ENCODE measurements at places on chromosomes 7 and 10. TPM values are rescaled to one million over a fixed set of nuclear protein-coding genes. Genes with fewer than 3 reads are reported as not detected.

Gene ANKRD1
- not detected for total RNA-seq

Gene MKX
- total RNA-seq: not detected

Gene GPRIN2
- total RNA-seq: not detected

Gene JAKMIP3
- 0.42 TPM for total RNA-seq

Gene ACSM6
- not detected for total RNA-seq

Gene SPDYE3
- not detected for total RNA-seq

Gene MRLN
- not detected for total RNA-seq

Gene CDC14C
- not detected for total RNA-seq

Gene EBF3
- total RNA-seq: not detected

Gene RADIL
- not detected for total RNA-seq

GRCh38 chr7:92953657-92954056 lies 117.3 kb upstream of the CDK6 start:
- no peak for DNase-seq

DNA sequence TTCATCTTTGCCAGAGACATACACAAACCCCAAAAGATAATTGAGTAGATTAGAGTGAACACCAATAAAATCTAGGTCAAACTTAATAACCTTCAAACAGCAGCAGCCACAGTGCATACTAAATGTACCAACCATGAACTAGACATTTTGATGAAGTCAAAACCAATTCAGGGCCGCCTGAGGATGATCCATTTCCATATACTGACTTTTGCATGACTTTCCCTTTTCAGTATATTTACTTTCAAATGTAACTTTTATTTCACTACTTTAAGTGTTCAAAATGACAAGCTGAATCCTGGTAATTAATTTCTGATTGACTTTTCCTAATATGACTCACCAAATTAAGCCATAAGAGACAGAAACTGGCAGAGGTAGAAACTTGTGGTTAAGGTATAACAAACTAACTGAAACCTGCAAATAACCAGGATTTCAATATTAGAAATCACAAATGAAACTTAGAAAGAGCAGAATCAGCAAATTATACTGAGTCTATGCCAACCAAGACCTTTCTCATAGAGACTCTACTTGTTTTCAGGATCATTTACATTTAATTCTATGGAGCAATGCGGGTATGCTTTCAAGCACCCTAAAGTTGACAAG lies 171.9 kb upstream of the LRRN3 start:
- no peak for DNase-seq

- DNase-seq: no peak
Measured at GRCh38 chr10:90859321-90859751, 1.5 kb upstream of the HTR7 start.

GRCh38 chr10:80878330-80878729 lies 340.6 kb downstream of the SH2D4B start:
- DNase-seq: no peak

DNA sequence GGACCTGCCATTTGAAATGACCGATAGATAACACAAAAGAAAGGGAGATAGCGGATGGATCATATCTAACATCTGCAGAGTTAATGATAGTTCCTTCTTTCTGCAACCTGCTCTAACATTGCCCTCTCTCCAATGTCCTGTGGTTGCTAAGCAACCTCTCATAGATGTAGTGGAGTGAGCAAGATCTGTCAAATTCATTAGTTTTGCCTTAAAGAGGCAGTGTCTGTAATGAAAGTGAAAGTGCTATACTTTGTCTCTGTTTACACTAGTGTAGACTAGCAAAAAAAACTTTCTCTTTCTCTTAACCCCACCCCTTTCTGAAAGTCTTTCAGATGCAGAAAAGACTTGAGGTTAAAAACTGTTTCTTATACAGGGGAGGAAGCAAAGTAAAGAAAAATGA lies 1196.9 kb downstream of the SORCS3 start:
- DNase-seq: peak; percentile 71

DNA sequence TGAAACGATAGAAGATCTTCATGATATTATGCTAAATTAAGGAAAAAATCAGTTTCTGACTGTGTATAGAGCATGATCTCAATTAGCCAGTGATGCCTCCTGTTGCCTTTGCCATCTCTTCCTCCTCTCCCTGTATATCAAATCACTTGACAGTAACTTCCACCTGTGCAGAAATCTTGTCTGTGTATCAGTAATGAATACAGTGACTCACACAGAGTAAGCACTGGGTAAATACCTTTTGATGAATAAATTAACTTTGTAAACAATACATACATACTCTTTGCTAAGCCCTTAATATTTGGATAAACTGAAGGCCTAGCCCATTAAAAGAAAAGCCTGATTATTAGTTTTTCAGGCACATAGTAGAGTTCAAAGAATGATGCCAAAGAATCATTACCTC lies 610.6 kb upstream of the NRP1 start:
- no peak for DNase-seq

DNA sequence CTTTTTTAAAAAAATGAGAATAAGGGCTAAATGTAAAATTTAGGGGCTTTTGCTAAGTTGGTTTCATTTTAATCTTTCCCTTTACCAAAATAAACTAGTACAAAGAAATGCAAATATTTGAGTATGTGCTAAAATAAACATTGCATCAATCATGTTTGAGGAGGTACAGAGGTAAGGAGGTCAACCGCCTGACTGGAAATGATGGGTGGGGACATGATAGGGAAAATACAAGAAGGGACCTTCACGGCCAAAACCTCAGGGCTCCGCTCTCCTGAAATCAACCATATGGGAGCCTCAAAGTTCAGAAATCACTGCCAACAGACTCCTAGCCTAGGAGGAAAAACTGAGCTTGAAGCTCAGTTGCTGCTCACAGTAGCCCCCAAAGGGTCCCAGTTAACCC lies 207.6 kb downstream of the AHR start:
- DNase-seq: no peak

DNA sequence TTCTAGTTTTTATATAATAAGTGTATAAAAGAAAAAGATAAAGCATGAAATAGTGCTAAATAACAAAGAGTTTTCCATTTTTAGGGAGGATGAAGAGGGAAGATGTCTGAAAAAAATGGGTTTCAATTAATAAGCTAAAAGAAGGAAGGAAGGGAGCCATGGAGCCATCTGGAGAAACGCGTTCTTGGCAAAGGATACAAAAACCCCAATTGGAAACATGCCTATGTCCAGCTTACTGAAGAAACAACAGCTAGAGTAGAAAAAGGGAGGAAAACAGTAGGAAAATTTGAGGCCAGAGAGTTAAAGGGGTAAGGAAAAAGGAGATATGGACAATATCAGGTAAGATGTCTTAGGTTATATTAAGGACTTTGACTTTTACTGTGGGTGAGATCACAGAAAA lies 416.2 kb upstream of the GHITM start:
- DNase-seq: no peak

DNA sequence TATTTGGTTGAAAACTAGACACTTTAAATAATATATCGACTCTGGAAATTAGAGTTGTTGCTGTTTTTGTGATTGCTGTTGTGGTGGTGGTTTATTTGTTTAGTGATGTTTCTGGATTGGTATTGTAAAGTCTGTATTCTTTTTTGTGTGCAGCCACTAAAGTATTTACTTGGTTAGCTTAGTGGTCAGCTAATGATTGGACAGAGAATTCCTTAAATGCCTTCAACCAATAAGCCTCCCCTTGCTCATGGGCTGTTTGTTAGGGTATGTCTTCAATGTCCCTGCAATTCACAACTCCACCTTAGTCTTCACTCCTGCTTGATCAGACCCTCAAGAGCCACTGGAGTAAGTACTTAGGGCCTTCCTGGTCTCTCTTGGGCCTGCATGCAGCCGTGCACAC lies 71.0 kb downstream of the PAXIP1 start:
- DNase-seq: no peak

DNA sequence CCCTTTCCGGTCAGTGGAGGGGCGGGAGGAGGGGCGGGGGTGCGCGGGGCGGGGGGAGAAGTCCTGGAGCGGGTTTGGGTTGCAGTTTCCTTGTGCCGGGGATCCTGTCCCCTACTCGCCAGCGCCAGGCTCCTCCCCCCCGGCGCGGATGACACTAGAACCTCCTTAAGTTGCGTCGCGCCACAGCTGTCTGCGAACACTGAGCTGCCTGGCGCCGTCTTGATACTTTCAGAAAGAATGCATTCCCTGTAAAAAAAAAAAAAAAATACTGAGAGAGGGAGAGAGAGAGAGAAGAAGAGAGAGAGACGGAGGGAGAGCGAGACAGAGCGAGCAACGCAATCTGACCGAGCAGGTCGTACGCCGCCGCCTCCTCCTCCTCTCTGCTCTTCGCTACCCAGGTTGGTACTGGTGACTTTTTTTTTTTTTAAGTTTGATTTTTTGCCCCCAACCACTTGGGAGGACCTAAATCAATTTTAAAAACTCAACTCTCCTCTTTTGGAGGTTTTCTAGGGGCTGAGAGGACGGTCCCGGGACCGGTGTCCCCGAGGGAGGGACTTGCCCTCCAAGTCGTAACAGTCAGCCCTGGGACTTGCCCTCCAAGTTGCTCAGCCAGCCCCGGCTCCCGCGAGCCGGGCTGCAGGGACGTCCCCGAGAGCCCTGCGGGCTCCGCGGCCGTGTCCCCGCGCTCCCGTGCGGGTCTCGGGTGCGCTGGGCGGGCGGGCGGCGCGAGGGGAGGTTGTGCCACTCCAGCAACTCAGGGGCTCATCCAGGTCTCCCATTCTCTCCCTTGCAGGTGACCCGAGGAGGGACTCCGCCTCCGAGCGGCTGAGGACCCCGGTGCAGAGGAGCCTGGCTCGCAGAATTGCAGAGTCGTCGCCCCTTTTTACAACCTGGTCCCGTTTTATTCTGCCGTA lies at the start of gene GATA3:
TSS of gene GATA3 (plus strand) at position 195 of the 914 bp plus-strand sequence. CDS start 968 bp downstream, outside the sequence.
- DNase-seq: peak; percentile 94

GRCh38 chr7:77367976-77368375 lies 48.2 kb downstream of the GSAP start:
- DNase-seq: no peak

GRCh38 chr7:10940704-10941355 lies 32.8 kb upstream of the PHF14 start:
- peak; percentile 15 for DNase-seq

DNA sequence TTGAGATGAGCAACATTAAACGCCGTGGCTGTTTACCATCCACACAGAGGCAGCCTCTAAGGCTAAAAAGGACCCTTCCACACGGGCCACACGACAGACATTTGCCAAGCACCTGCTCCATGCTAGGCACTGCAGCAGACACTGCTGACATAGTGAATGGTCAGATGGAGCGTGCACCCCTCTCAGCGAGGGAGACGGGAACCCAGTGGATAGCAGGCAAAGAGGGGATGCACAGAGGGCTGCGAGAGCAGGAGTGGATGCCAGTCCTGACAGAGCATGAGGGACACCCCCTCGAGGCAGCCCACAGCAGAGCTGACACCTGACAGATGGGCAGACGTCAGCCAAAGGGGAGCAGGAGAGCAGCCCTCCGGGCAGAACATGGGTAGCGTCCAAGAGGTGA lies 5.6 kb upstream of the STK32C start:
- DNase-seq: no peak

GRCh38 chr10:17547060-17547459 lies 70.1 kb downstream of the HACD1 start:
- DNase-seq: no peak

DNA sequence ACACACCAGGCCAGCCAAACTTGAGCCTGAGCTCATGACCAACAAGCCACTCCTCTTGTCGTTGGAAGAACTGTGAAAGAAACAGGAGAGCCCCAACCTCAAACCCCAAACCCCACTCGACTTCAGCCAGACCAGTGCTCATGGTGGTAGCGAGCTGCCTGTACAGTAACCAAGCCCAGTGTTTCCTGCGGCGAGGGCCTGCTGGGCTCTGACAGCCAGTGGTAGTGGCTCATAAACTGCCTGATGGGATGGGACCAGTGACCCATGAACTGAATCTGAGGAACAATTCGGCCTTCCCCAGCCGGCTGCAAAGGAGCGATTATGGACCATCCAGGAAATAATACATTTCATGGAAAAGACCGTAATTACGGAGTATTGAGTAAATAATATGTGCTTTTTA lies 191.9 kb downstream of the RPS24 start:
- DNase-seq: no peak

DNA sequence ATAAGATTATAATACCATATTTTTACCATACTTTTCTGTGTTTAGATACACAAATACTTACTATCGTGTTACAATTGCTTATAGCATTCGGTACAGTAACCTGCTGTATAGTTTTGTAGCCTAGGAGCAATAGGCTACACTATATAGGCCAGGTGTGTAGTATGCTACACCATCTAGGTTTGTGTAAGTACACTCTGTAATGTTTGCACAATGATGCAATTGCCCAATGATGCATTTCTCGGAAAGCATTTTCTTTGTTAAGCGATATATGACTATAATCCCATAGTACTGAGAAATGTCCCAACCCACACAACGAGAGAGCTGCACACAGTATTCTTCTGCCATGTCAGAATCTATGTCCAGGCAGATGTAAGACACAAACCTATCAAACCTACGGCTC lies 160.0 kb downstream of the NEBL start:
- no peak for DNase-seq

GRCh38 chr7:76403780-76404494 lies 5.6 kb downstream of the SSC4D start:
- DNase-seq: no peak

GRCh38 chr10:95785317-95785716 lies 29.4 kb downstream of the ENTPD1 start:
- DNase-seq: no peak

GRCh38 chr7:100093498-100093897 lies 4.7 kb downstream of the COPS6 start:
- no peak for DNase-seq

Data from CD4-positive, CD25-positive, alpha-beta regulatory T cell (primary cell).